LNCaP clone FGC (cell line): ENCODE measurements at places on chromosomes 3 and 15.

GRCh38 chr3:34669490-34669889 is 871.1 kb downstream of the PDCD6IP start:
- no peak for DNase-seq

DNA sequence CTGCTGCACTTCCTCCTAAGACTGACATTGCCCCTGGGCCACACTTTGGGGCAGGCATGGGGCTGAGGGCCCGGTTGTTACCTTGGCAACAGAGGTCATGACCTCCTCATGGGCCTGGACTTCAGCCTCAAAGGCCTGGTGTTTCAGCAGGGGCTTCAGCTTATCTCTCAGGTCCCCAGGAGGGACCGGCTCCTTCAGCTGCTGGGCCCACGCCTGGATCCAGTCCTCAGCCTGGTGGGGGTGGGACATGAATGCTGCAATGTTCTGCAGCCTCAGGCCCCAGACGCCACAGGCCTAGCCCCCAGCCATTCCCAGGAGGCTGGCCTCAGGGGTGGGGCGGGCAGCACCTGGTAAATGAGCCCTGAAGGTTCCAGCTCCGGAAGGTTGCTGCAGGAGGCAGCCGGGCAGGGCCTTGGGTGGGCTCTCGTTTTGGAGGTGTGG is 27.6 kb downstream of the SPTBN5 start:
- DNase-seq, result no peak

GRCh38 chr3:55518451-55518850 is 31.3 kb upstream of the WNT5A start:
- peak; percentile 30 for DNase-seq

DNA sequence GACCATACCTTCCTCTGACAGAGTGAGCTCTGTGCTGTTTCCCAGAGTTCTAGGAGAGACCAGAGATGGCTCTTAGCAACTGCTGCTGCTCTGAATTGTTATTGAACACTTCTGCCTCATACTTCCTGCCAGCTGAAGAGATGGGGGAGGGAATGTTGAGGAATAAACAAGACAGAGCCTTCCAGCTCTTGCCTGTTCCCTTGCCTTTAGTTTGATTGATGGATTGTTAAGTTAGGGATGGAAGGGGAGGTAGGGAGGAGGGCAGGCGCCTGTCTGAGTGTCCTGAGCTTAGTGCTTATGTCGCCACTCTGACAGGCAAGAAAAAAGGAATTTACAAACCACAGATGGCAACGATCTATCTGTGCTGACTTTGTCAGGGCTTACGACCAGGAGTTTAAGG is 42.8 kb downstream of the ZNF609 start:
- DNase-seq, result no peak

- DNase-seq, result no peak
Observed at GRCh38 chr3:127197300-127198189, 4.6 kb downstream of the PRR23E start.

DNA sequence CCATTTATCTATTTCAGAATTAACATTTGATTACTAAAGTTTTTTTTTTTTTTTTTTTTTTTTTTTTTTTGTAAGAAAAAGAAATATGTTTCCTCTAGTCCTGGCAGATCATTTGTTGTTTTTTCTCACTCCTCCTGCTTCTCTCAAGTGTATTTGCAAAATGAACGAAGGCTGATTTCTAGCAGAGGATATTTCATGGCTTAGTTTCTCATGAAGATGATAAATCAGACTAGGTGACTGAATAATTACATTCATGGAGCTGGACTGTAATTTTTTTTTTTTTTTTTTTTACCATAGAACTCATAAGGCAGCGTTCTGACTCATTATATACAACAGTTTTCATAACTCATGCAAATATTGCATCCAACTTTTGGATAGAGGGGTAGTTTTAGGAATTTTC is 332.5 kb upstream of the SEMA6D start:
- no peak for DNase-seq

DNA sequence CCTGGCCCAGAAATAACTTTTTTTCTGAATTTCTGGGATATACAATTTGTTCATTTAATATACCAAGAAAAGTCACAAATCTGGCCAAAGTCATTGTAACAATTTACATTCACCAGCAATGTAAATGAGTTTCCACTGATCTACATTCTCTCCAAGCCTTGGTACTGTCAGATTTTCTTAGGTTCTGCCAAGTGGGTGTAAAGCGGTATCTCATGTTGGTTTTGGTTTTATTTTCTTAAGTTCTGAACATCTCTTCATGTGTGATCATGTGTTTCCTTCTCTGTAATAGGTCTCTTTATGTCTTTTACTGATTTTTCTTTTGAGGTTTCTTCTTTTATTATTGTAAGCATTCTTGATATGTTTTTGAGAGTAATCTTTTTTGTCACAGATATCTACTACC is 235.6 kb upstream of the COL8A1 start:
- no peak for DNase-seq

- no peak for DNase-seq
Observed at GRCh38 chr15:65184305-65184867, 756 bp downstream of the CLPX start.

- no peak for DNase-seq
Observed at GRCh38 chr3:143653935-143654334, 194.3 kb downstream of the SLC9A9 start.

DNA sequence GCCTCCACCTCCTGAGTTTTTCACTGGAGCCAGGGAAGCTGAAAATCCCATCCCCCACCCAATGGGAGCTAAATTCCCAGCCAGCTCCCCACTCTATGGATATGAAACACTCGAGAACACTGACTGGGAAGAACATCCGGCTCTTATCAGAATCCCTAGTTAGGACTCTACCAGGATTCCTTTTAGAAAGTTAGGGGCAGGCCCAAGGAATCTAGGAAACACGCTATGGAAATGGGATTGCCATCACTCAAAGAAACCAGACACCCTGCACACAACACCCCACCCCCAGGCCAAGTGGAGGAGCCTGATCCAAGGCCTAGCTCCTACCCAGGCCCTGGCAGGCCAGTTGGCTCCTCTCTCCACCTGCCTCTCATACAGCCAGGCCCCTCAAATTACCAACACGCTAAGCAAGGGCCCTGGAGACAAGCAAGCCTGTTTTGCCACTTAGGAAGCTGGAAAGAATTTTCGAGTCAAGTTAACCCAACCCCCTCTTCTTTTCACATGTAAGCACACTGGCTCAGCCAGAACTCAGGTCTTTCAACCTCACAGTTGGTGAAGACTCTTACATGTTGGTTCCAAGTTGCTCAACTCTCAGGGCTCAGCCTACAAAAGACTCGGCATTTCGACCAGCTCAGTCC is 75.5 kb downstream of the RBPMS2 start:
- DNase-seq, result no peak

GRCh38 chr15:33328106-33328505 is 17.3 kb downstream of the RYR3 start:
- no peak for DNase-seq

DNA sequence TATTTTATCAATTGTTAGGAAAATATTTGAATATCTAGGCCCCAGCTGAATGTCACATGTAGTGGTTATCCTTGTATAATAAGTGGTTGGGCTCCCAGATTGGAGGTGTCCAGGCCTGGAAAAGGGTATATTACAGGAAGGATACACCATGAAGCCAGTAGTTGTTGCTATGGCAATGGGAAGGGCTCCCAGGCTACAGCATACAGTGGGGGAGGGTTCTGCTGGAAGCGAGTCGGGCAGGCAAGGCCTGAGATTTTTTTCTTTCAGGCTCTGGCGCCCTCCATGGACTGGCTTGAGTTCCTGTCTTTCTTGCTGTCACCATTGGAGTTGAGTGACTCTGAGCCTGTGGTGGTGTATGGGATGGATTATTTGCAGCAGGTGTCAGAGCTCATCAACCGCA is 8.9 kb downstream of the ECE2 start:
- DNase-seq, result peak; percentile 69

DNA sequence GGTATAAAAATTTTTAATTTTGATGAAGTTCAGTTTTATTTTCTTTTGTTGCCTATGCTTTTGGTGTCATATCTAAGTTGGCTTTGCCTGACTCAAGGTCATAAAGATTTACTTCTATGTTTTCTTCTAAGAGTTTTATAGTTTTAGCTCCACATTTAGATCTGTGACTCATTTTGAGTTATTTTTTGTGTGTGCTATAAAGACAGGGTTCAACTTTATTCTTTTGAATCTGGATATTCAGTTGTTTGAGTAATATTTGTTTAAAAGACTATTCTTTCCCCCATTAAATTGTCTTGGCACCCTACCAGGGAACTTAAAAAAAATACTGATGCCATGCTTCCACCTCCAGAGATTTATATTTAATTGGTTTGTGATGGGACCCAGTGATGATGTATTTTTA is 4.0 kb downstream of the MAP3K13 start:
- DNase-seq, result no peak
